Neural crest cell (in vitro differentiated cells): ENCODE measurements at places on chromosomes 12 and 14.

DNA sequence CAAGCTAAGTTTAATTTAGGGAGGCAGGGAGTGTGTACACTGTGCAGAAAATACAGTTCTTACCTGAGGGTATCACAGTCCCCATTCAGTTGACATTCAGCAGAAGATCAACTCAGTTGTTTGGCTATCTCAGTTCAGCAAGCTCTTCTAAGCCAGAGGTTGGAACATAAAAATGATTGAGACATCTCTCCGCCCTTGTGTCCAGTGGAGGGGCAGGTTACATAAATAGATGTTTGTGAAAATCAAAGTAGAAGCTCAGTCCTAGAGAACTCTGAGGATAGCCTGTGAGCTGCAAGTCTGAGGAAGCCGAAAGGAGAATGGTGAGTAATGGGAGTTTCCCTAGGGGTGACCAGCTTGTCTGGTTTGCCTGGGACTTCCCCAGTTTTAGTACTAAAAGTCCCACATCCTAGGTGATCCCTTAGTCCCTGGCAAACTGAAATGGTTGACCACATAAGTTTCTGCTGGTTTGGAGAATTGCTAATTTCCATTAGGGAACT lies 251.4 kb upstream of the ATP2B1 start:
- no peak for DNase-seq

- DNase-seq: no peak
Measured at GRCh38 chr12:119204671-119205285, 26.0 kb downstream of the HSPB8 start.

DNA sequence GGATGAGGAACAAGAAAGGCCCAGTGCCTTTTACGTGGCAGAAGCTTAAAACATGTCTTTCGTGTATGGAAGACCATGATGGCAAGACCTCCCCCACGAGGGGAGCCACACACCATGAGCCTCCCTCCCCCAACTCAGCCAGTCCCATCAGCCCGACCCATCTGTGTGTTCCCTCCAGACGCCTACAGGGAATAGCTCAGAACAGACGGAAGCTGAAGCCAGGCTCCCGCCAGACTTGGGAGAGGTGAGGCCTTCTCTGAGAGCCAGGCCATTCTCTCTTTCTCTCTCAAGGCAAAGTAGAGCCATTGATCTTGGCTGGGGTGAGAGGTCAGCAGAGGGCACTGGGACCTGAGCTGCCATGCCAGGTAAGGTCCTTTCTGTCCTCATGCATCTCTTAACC lies 9.5 kb downstream of the REM2 start:
- no peak for DNase-seq

DNA sequence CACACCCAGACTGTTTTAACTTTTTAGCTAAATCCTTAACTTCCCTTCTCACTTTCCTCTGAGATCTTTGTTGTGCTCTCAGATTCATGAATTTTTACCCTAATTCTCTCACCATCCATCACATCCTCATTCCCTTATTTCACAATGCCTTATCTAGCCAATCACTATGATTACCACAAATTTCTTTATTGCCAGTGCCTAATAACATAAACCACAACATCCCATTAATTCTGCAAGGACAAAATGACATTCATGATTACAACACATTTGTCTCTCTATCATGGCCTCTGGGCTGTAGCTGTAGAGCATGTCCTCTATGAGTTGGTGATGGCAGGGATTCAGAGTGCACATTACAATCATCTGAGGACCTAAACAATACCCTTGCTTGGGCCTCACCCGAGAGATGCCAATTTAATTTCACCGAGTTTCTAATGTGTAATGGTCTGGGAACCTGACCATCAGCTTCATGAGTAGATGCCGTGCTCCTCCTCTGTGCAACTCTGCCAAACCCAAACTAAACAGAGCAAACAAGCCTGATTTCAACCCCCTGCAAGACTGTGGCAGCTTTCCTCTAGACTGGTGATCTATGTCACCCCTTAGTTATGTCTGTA lies 99.3 kb downstream of the SPTSSA start:
- DNase-seq: no peak

- DNase-seq: no peak
Measured at GRCh38 chr14:30275604-30276003, 283.4 kb upstream of the G2E3 start.

GRCh38 chr12:116276652-116277466 lies 634 bp downstream of the MED13L start:
- DNase-seq: peak; percentile 55

- no peak for DNase-seq
Measured at GRCh38 chr14:23181453-23181852, 2.0 kb downstream of the SLC7A8 start.

DNA sequence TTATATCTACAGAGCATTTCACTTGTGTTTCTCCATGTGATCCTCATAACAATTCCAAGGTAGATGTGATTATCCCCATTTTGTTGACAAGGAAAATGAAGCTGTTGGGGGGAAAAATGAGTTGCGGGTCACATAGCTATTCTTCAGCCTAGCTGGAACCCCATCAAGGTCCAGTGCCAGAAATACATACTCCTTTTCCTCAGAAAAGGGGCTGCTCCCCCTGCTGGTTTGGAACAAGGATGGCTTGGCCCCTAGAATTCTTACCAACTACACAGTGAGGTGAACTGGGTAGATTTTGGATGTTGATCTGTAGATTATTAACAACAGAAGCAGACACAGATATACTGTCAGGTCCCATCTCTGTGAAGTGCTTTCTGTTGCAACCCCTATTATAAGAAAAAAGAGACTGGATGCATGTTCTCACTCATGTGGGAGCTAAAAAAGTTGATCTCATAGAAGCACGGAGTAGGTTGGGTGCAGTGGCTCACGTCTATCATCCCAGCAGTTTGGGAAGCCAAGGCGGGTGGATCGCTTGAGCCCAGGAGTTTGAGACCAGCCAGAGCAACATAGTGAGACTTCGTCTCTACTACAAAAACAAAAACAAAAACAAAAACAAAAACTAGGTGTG lies 8.9 kb downstream of the IKZF4 start:
- peak; percentile 45 for DNase-seq

DNA sequence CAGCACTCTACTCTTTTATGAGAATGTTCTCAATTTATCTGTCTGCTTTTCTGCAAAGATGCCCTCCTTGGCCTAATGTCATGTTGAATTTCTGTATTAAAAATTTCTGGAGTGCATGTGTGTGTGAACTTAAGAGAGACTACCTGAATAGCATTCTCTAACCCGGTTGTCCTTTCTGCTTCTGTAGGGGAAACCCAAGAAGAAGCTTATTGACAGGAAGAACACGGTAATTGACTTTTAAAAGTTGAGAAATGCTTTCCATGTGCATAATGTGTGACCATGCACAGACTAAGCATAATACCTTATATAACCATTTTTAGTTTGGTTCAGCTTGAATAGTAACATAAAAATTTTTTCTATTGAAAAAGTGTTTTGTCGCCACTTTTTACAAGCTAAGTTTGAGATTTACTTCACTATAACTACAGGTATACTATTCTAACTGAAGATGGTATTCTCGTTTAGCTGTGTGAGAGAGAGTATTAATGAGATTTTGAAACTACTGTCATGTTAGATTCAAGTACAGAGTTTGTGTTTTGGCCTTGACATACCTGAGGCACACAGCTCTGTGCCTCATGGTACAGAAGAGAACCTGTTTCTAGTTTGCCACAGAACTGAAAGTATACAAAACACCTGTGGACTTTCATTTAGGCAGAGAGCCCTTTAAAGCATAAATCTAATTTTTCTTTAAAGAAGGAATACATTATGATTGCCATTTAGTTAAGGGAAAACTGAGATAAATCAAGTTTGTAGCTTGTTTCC lies 96.8 kb downstream of the TTLL5 start:
- no peak for DNase-seq

- no peak for DNase-seq
Measured at GRCh38 chr12:87575906-87576305, 453.3 kb downstream of the C12orf50 start.

- no peak for DNase-seq
Measured at GRCh38 chr14:28666961-28667360, 99.6 kb upstream of the FOXG1 start.

DNA sequence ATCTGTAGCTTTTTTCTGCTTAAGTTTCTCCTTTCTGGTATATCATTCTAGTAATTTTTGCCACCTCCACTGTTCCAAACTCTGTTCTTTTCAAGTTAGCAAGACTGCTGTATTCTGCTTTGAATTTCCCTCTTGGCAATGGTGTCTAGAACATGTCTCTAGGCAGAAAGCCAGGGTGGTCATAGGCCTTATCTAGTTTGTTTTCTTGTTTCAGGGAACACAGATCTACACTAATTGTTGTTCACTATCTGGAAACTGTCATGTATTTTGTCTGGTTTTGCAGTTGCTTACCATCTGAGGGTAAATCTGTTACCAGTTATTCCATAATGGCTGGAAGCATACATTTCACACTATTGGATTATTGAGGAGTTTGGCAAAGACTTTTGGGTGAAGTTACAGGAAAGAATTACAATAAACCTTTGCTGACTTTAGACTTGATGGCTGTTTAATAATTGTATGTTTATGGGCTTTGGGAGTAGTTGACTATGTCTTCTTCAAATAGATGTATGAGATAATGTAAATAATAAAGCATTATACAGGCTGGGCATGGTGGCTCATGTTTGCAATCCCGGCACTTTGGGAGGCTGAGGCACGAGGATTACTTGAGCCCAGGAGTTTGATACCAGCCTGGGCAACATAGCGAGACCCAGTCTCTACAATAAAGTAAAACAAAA lies 41.4 kb downstream of the FUT8 start:
- DNase-seq: no peak

DNA sequence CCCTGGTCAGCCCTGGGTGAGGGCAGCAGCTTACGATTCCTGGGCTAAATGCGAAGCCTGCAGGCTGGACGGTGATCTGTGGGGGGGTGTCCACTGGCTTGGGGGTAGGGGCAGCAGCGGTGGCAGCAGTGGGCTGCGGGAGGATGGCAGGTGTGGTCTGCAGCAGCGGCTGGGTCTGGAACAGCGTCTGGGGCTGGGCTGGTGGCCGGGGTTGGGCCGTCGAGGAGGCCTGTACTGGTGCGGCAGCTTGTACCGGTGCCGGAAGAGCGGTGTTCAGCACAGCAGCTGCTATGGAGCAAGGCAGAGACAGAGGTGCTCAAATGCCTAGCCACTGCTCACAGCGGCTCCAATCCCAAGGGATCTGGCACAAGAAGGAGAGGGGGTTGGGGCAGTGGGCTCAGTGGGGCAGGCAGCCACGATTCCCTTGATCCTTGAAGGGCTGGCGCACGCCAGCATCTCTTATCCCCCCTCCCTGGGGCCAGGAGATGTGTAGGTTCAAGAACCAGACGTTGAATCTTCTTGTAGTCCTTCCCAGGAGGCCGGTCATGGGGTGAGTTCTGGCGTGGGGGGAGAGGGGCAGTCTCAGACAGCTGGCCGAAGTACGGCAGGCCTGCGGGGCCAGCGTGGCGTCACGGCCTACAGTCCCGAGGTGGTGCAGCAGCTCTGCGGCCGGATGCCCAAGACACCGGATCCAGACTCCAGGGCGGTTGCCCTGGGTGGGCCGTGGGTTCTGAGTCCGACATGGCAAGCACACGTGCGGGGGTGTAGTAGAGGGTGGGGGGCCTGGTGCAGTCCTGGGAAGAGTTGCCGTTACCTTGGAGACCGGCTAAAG lies 19.9 kb downstream of the POU6F1 start:
- no peak for DNase-seq
